ENCODE measurements at places on chromosomes 1 and 21. TPM values are rescaled to one million over a fixed set of nuclear protein-coding genes. Genes with fewer than 3 reads are reported as not detected.

Gene HSD3B1
- 0.53 TPM for total RNA-seq

Gene TRNP1
- 1.3 TPM for total RNA-seq

Gene AMY1A
- not detected for total RNA-seq

Gene CSF3R
- 1.3 TPM for total RNA-seq

Gene TDRD5
- total RNA-seq = under 0.01 TPM

Gene SLC9A1
- total RNA-seq = 3.1 TPM

Gene RHBDL2
- 0.35 TPM for total RNA-seq

Gene PDC
- not detected for total RNA-seq

Gene NPR1
- 12.9 TPM for total RNA-seq

Gene PLK3
- total RNA-seq = 8.3 TPM

Gene BACE2
- total RNA-seq = 43.2 TPM

Gene ATP6V0B
- total RNA-seq = 55.9 TPM

Gene CFAP74
- total RNA-seq = not detected

Gene SGIP1
- 1.7 TPM for total RNA-seq

Gene LCE1B
- total RNA-seq = not detected

Gene CYP4B1
- total RNA-seq = not detected

Gene AMY2A
- total RNA-seq = not detected

Gene DOCK7
- total RNA-seq = 43.8 TPM

Gene CLEC20A
- 0.04 TPM for total RNA-seq

Gene NBPF6
- not detected for total RNA-seq

Gene CRNN
- total RNA-seq = not detected

Gene LRRC3
- 0.98 TPM for total RNA-seq

Gene ARHGAP29
- total RNA-seq = 29.1 TPM

Gene CYP4Z1
- total RNA-seq = 0.18 TPM

Gene CELSR2
- 1.2 TPM for total RNA-seq

Gene NPL
- 6.3 TPM for total RNA-seq

Gene C1orf94
- not detected for total RNA-seq

Gene MAD2L2
- total RNA-seq = 35.0 TPM

Gene AKNAD1
- 1.2 TPM for total RNA-seq

Gene FCGR3B
- 0.13 TPM for total RNA-seq

Gene IGSF3
- 29.8 TPM for total RNA-seq

Gene RTCA
- 25.0 TPM for total RNA-seq

Gene TMPRSS3
- total RNA-seq = not detected

Gene ALPL
- 1.2 TPM for total RNA-seq

Gene GUCA2A
- total RNA-seq = not detected

Gene CCT3
- 207 TPM for total RNA-seq

Gene KRTAP8-1
- not detected for total RNA-seq

Gene GPR153
- total RNA-seq = 9.8 TPM

Gene CELA3B
- total RNA-seq = not detected

All from muscle of leg (tissue), 16 donors.